Stimulated activated CD8-positive, alpha-beta memory T cell treated with anti-CD3 and anti-CD28 coated beads, Interleukin-15, amount 100 ng/mL, for 24 hours (primary cell): ENCODE measurements at places on chromosomes 11 and 22.
A peak's percentile ranks its signal among the peaks of the same experiment; 100 is the strongest.

GRCh38 chr11:111378861-111379601 lies at the start of gene POU2AF1:
TSS of gene POU2AF1 (minus strand) at chr11:111379275. CDS start at chr11:111379177, 98 bp downstream.
- DNase-seq: peak; percentile 10

DNA sequence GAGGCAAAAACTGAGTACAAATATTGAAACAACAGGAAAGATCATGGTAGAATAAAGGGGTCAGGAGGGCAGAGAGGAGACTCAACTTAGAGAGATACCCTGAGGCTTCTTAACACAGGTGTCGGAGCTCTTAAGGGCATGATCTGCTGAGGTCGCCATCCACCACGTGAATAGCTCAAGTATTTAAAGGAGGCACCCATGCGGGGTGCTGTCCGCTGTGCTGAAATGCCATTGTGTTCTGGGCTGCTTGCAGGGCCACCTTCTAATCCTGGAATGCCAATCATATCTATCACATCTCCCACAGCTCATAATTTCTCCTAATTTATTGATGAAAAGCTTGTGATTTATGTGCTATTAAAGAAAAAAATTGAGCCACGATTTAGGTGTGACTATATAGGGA lies 90.2 kb downstream of the SEZ6L start:
- no peak for DNase-seq

GRCh38 chr11:35144136-35144741 lies 5.3 kb downstream of the CD44 start:
- DNase-seq: no peak

- DNase-seq: no peak
These were observed 83.6 kb downstream of the FLI1 start for GRCh38 chr11:128777369-128778011.

DNA sequence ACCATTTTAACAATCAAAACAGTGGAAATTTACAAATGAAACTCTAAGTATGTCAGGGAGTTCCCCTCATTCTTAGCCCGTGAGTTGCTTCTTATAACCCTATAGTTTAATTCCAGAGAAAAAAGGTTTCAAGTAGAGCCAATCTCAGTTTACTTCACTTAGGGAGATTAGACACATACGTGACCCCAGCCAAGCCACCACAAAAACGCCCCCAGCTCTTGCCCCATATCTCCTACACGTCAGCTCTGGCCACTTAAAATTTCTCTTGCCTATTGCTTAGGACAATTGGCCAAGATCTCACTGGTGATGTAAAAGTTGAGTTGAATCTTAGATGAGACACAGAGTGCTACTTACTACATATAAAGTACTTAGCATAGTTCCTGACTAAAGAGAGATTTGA lies 166.4 kb downstream of the ETS1 start:
- no peak for DNase-seq

DNA sequence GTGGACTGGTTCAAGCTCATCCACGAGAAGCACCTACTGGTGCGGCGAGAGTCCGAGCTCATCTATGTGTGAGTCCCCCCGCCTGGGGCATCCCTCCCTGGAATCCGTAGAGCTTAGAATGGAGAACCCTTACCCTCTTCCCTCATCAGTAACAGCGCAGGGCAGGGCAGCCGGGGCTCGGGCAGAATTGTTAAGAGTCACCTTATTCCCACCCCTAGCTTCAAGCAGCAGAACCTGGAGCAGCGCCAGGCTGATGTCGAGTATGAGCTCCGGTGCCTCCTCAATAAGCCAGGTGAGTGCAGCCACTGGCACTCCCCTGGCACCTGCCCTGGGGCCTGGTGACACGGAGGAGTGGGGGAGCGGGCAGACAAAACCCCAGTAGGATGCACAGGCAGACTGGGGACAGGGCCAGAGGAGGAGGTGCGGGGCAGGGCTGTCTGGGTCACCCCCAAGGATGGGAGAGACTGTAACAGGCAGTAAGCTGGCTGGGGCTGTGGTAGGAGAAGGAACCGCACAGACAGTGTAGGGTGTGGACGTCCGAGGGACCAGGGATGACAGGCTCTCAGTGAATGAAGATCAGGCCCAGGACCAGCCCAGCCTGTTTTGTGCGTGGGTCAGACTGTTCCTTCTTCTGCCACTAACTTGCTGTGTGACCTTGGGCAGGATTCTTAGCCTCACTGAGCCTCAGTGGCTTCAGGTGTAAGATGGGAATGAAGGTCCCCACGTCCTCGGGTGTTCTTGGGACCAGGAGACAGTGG lies 20.4 kb downstream of the C22orf23 start:
- DNase-seq: no peak

GRCh38 chr11:43250309-43250708 lies 61.5 kb upstream of the API5 start:
- no peak for DNase-seq

GRCh38 chr11:1946812-1947484 lies at the start of gene MRPL23:
TSS of gene MRPL23 (plus strand) at chr11:1947332. CDS start at chr11:1947363, 31 bp downstream.
- DNase-seq: peak; percentile 17

DNA sequence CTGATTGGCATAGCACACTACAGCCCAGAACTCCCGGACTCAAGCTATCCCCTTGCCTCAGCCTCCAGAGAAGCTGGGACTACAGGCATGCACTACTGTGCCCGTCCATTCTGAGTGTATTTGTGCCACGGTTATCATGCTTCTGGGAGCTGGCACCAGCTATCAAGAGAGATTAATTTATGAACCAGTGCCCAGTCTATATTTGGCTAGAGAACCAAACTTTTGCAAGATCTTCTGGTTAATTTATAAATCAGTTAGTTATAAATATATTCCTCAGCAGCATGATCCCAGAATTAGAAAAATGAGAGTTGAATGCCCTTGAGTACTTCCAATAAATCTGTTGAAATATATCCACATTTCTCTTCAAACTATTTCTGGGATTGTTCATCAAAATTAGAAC lies 67.5 kb upstream of the OR5AN1 start:
- DNase-seq: no peak

DNA sequence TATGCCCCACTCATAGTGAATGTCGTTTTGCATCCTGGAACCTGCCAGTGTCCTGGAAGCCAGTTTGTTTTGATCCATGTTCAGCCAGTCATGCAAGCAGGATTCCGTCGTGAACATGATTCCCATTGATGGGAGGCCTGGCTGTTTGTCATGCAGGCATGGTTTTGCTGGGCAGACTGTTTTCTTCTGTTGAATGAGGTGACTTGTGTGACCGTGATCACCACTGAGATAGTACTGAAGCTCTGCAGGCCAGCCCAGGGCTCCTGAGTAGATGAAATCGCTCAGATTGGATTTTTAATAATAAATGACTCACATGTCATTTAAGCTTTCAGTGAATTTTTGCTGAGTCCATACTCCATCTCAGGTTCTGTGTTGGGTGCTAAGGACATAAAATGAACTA lies 117.8 kb downstream of the PDE2A start:
- no peak for DNase-seq

GRCh38 chr22:30167734-30168133 lies 78.8 kb downstream of the LIF start:
- DNase-seq: no peak

- no peak for DNase-seq
These were observed 4.3 kb downstream of the COX8A start for GRCh38 chr11:63978551-63979239.

DNA sequence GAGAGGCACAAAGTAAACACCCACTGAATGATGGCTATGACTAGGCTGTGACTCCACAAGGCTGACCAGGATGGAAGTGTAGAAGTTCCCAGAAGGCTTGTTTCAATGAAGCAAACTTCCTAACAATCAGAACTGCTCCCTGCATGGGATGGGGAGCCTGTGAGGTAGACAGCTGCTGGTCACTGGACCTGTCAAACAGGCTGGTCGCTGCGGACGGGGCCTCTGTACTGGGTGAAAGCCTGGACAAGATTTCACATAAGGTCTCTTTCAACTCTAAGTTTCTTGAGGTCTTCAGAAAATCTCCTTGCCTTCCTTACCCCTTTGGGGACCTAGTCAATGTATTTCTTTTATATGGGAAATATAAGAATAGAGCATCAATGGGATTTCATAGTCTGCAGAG lies 438.2 kb downstream of the BUD13 start:
- DNase-seq: no peak

DNA sequence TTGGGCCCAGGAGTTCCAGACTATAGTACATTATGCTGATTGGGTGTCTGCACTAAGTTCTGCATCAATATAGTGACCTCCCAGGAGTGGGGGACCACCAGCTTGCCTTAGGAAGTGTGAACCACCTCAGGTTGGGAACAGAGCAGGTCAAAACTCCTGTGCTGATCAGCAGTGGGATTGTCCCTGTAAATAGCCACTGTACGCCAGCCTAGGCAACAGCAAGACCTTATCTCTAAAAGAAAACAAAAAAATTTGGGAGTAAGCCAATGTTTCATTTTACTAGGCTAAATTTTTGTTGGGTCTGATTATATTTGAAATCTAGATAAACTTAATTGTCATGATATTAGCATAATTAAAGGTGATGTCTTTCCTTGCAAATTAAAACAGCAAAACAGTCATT lies 3.4 kb downstream of the DEPDC5 start:
- no peak for DNase-seq

GRCh38 chr22:46052331-46052771 lies 75.4 kb upstream of the WNT7B start:
- no peak for DNase-seq

DNA sequence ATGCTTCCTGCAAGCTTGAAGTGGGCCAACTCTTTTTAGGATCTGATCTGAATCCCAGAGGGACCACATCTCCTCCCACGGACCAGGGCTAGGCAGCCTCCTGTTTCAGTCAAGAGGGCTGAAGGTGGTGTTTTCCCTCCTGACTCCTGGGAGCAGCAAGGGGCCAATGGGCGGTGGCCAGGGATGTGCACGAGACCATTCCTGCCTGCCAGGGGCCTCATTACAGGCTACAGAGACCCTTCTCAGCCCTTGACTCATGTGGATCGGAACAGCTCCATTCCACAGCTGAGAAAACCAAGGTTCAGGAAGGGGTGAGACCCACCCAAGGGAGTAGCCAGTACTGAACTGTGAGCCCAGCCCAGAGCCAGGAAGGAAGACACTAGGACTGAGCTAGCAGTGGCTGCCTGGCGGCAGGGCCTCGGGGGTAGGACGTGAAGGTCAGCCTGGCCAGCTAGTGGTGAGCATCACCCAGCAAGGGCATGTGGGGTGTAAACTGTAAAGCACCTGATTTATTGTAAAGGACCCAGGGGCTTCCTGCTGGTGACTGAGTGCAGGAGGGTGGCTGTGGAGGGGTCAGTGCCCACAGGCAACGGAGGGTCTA lies 3.4 kb upstream of the P2RY6 start:
- no peak for DNase-seq

DNA sequence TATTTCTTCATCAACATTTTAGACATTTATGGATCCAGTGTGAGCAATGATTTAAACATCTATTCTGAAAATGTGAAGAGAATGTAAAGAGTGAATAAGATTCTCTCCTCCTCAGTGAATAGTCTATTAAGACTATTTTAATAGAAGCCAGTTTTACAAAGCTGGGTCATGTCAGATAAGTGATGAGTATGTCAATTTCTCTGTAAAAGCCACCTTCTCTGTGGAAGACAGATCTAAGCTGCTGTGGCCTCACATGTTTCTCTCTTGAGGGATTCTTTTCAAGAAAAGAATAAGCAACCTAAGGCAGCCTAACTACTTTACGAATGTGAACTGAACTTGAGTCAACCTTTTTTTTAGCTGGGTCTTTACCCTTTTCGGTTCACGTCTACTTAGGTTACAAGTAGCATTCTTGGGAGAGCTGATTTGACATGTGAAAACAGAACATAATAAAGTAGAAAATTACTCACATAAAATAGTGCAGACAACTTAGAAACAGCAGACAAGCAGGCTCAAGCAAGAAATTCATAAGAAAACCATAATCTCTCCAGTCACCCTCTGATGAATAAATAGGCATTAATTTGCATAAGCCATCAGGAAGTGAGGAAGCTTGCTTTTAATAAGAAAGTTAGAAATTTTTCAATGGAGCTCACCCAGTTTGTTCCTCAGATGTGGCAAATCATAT lies 9.9 kb downstream of the CTSC start:
- DNase-seq: no peak
